Stimulated activated effector memory CD8-positive, alpha-beta T cell treated with anti-CD3 and anti-CD28 coated beads, Interleukin-12 subunit alpha, Interleukin-12 subunit beta, amount 100 ng/mL, for 72 hours (primary cell): ENCODE measurements at places on chromosomes 3 and 15.
A peak's percentile ranks its signal among the peaks of the same experiment; 100 is the strongest.

- no peak for DNase-seq
These were observed 3.9 kb downstream of the HHLA2 start for GRCh38 chr3:108300103-108300849.

DNA sequence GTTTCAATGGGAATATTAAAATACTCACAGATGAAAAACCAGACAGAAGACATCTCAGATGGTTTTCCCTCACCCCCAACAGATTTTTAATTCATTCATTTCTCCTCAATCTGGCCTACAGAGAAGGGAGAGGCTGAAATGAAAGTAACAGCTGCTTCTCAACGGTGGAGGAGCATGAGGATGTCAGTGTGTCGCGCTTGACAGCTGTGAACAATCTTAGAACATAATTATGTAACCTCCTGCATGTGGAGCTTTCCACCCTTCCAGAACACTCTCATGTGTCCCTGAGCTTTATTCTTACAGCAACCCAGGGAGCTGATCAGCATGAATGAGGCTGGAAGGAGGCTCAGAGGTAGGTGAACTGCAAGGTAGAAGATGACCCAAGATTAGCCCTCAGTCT lies 52.7 kb downstream of the MB21D2 start:
- no peak for DNase-seq

GRCh38 chr15:27399241-27399640 lies 428.3 kb downstream of the GABRG3 start:
- DNase-seq, result no peak

DNA sequence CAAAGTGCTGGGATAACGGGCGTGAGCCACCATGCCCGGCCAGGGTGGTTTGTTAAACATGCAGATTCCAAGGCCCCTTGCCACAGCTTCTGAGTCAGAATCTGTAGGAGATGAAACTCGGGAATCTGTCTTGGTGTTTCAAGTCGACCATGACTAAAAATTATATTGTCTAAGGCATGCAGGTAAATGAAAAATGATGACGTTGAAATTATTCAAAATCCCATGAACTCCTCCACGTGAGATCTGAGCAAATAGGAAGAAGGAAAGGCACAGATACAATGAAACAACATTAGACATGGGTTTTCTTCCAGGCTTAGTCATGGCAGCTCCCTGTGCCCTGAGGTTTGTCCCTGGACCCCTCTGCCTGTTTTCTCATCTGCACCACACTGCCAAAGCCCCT lies 172.0 kb upstream of the CMC1 start:
- DNase-seq, result no peak

DNA sequence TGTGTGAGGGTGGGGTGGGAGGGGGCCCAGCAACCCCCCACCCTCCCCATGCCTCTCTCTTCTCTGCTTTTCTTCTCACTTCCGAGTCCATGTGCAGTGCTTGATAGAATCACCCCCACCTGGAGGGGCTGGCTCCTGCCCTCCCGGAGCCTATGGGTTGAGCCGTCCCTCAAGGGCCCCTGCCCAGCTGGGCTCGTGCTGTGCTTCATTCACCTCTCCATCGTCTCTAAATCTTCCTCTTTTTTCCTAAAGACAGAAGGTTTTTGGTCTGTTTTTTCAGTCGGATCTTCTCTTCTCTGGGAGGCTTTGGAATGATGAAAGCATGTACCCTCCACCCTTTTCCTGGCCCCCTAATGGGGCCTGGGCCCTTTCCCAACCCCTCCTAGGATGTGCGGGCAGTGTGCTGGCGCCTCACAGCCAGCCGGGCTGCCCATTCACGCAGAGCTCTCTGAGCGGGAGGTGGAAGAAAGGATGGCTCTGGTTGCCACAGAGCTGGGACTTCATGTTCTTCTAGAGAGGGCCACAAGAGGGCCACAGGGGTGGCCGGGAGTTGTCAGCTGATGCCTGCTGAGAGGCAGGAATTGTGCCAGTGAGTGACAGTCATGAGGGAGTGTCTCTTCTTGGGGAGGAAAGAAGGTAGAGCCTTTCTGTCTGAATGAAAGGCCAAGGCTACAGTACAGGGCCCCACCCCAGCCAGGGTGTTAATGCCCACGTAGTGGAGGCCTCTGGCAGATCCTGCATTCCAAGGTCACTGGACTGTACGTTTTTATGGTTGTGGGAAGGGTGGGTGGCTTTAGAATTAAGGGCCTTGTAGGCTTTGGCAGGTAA lies 8.1 kb downstream of the FAM131A start:
- DNase-seq, result no peak

DNA sequence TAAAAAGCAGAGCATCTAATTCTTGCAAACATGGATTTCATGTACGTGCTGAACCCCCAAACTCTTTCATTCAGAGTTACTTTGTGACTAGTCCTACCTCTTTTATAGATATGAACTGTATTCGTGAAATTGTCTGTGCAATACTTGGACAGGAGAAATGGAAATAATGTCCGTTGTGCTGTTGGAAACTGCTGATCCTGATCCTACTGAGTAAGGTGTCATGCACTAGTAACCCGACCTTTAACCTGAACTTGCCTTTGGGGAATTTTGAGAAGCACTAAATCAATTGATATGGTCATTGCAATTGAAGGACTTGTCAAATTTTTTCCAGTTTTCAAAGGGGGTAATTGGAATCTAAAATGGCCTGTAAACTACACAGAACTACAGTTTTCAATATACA lies 856.4 kb downstream of the ROBO1 start:
- no peak for DNase-seq

DNA sequence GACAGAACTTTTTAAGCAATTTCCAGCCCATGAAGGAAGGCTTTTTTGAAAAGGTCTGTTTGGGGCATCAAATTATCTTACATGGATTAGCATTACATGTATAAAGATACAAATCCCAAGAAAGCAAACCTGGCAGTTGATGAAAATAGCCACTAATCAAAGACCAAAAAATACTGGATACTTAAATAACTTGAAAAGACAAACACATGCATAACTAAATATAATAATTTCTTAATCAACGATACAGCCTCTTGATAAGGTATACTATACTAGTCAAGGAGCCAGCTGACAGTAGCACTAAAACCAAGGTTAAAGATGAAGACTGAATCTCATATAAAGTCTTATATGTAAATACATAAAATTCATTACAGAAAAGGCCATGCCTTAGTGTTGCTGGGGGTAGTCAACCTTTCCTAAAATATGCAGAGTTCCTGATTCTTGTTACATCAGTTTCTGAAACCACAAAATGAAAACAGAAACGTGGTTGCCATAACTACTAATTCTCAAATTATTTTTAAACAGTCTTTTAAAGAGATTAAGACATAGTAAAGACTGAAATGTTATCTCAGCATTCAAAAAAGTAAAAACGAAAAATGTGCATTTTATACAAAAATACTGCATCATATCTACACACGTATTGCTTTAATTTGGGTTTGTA lies 2.0 kb downstream of the ANKRD28 start:
- no peak for DNase-seq

DNA sequence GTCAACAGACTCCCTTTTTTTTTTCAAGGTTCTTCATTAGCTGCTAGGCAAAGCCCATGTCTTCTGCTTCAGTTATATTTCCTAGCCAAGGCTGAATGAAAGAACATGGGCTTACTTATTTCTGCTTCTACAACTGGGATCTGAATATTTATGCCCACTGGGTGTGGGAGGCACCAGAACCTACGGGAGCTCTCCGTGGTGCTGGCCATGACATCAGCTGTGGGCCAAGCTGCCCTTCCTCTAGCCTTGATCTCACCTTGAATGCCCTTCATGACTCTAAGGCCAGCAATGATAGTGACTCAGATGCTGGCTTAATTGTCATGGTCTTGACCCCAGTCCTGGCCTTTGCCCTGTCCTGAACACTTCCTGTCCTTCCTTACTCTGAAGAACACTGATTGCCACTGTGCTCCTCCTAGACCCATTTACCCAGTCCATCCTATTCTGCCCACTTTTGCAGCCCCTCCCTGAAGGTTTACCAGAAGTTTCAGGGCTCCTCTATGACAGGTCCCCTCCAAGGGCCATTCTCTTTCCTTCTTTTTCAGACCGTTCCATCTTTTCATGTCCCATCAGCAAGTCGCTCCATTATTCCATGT lies 32.8 kb upstream of the PRR20G start:
- DNase-seq, result no peak

GRCh38 chr3:15361494-15362214 lies 29.3 kb upstream of the SH3BP5 start:
- peak; percentile 84 for DNase-seq

GRCh38 chr3:14946236-14946635 lies 1.1 kb upstream of the NR2C2 start:
- DNase-seq, result no peak

- DNase-seq, result no peak
These were observed 179.1 kb upstream of the RGMA start for GRCh38 chr15:93268066-93268465.

DNA sequence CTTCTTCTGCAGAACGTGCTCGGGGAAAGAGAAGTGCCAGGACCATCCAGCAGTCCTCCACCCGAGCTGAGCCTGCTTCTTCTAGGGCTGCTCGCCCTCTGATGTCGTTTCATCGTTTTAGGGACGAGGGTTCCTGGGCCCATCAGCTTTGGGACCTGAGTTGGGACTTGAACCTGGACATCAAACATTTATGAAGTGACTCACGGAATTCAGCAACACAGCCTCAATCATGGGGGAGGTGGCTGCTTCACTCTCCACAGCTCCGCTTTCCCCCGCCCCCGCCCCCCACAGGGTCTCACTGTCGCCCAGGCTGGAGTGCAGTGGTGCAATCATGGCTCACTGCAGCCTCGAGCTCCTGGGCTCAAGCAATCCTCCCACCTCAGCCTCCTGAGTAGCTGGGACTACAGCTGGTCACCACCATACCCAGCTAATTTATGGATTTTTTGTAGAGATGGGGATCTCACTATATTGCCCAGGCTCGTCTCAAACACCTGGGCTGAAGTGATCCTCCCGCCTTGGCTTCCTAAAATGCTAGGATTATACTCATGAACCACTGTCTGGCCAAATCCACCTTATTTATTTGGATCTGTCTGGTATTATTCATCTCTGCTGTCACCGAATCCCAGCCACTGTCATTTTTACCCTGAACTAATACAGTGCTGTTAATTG lies 725 bp upstream of the SCAMP2 start:
- no peak for DNase-seq

DNA sequence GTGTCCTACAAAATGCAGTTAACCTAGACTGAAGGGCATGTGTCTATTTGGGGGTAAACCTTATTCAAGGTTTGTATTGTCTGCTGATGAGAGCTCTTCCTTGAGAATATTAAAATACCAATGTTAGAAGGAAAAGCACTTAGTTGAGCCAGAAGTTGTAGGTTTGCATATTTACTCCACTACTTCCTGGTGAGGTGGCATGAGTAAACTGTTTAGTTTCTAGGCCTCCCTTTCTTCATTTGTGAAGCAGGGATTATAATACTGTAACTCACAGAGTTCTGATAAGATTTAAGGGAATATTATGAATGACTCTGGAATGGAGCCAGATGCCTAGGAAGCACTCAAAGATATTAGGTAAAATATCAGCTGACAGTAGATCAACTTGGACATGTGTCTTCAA lies 46.7 kb downstream of the CD200R1L start:
- no peak for DNase-seq

DNA sequence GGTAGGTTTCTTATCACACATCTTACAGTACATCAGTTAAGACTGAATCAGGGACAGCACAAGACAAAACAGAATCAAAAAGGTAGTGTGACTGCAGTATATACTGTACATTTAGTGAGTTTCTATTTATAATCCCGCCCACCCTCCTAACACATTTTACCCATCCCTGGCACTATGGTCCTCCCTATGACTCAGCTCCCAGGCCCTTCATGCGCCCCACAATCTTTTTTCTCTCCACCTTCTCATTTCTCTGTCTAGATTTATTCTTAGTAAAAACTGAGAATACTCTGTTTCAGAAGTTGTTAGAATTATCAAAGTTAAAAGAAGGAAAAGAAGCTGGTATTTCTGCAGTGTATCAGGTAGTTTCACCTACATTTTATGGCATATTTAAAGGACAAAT lies 427.3 kb downstream of the CNTN4 start:
- DNase-seq, result no peak

GRCh38 chr3:9732080-9732739 lies 675 bp downstream of the BRPF1 start:
- DNase-seq, result peak; percentile 78

- DNase-seq, result no peak
These were observed 14.1 kb downstream of the OTOL1 start for GRCh38 chr3:161510510-161511260.

GRCh38 chr3:103169289-103169688 lies 734.5 kb downstream of the ZPLD1 start:
- DNase-seq, result no peak

DNA sequence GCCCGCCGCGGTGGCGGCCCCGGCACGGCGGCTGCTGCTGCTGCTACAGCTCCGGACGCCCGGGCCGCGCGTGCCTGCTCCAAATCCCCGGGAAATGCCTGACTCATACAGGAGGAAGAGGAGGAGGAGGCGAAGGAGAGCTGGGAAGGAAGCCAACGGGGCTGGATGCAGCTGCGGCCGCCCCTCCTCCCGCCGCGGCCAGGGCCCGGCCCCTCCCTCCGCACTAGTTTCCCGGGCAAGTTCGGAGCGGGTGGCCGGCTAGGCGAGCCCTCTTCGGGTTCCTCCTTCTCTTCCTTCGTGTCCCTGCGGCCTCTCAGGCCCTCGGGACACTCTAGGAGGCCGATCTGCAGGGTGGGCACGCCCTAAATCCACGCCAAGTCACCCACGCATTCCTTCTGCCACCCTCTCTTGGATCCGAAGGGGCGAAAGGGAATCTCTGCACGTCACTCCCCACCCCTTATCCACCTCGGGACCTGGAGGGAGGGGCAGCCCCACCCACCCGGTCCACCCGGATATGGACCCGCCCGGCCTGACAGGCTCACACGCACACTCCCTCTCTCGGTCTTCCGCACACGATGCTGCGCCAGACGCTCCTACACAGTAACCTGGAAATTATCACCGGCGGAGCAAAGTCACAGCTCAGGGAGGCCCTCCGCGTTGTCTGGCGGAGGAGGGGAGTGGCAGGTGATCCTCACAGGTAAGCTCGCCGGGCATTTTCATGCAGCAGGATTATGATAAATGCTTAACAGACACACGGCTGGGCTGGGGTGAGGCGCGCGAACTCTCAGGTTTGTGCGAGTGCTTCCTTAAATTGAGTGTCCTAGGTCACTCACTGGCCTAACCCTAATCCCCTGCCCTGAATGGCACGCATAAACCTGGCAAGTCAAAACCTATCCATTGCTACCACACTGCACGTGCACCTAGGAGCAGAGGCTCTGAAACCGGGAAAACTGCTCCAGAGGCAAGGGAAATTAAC lies at the start of the genes OSBPL10 and ZNF860:
OSBPL10 (minus strand) TSS at position 57 of the 976 bp plus-strand sequence. CDS start 83 bp downstream, outside the sequence.
ZNF860 (plus strand) TSS at position 545 of the 976 bp plus-strand sequence. CDS start 7,330 bp downstream, outside the sequence.
- DNase-seq, result no peak

DNA sequence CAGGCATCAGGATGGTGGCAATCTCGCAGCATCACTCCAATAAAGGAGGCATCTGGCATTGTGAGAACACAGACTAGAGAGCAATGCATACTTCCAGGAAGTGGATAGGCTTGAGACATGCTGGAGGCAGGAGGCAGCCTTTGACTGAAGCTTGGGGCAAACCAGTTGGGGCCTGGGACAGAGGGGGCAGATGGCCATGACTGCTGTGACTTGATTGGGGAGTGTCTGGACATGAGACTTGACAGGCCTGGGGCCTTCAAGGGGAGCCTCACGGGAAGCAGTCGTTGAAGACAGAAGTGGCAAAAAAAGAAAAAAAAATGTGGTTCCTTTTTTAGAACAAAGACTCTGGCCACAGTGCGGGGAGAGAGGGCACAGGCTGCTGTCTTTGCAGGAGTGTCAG lies 44.7 kb upstream of the CHRNA7 start:
- DNase-seq, result no peak
